ENCODE measurements at places on chromosomes 2 and 18. TPM values are rescaled to one million over a fixed set of nuclear protein-coding genes. Genes with fewer than 3 reads are reported as not detected.

MC5R gene
- not detected for total RNA-seq

GCG gene
- not detected for total RNA-seq

EMILIN2 gene
- total RNA-seq = 16.3 TPM

FLACC1 gene
- total RNA-seq = 2.0 TPM

CACNB4 gene
- total RNA-seq = 1.4 TPM

MAPK4 gene
- total RNA-seq = not detected

KLHL14 gene
- total RNA-seq = not detected

TUBA4B gene
- not detected for total RNA-seq

EIF2AK3 gene
- total RNA-seq = 19.3 TPM

NPAS2 gene
- 19.4 TPM for total RNA-seq

BCL11A gene
- total RNA-seq = not detected

TGFA gene
- not detected for total RNA-seq

MARCHF7 gene
- total RNA-seq = 45.9 TPM

STPG4 gene
- 0.20 TPM for total RNA-seq

VSNL1 gene
- total RNA-seq = not detected

TLX2 gene
- not detected for total RNA-seq

IL36G gene
- total RNA-seq = not detected

ERLEC1 gene
- 53.9 TPM for total RNA-seq

MFSD6 gene
- total RNA-seq = 4.7 TPM

PRKAG3 gene
- not detected for total RNA-seq

KCNE4 gene
- total RNA-seq = 8.2 TPM

TRAPPC12 gene
- 59.6 TPM for total RNA-seq

LRRC30 gene
- total RNA-seq = not detected

Data from cardiac ventricle fibroblast (primary cell).